ENCODE measurements at places on chromosomes 11 and 22.
A peak's percentile ranks its signal among the peaks of the same experiment; 100 is the strongest.

DNA sequence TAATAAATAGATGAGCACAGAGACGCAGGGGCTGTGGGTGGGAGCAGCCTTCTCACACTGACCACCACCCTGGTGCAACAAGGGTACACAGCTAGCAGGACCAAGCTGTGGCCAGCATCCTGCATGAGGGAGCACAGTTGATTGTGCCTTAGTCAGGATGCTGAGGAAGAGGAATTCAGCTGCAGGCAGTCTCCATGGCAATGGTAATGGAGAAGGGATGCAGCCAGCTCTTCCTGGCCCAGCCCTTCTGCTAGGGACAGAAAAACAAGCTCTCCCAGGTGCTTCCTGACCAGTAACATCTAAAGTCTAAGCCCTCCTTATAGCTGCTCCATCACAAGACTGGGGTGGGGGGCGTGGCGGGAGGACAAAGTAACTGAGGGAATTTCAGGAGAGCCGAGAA, 363.5 kb downstream of the BUD13 start:
- no peak for DNase-seq

- DNase-seq, result no peak
Measured at GRCh38 chr22:39414886-39415285, 15.3 kb downstream of the TAB1 start.

DNA sequence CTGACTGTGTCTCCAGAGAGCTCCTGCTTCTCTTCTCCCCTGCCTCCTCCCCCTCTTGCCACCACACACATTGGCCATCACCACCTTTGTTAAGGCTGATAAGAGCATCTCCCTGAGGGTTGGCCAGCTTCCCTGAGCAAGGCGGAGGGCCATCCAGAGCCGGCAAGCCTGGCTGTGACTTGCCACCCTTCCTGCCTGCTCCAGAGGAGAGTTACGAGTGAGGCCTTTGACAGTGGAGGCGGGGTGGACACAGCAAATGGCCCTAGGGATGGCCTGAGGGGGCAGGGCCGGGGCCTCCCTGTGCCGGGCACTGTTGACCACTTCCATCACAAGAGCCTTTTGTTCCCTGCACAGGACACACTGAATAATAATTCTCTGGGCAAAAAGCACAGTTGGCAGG, 5.4 kb downstream of the FREY1 start:
- DNase-seq, result no peak

GRCh38 chr11:92915551-92915950, 53.9 kb upstream of the MTNR1B start:
- DNase-seq, result no peak

DNA sequence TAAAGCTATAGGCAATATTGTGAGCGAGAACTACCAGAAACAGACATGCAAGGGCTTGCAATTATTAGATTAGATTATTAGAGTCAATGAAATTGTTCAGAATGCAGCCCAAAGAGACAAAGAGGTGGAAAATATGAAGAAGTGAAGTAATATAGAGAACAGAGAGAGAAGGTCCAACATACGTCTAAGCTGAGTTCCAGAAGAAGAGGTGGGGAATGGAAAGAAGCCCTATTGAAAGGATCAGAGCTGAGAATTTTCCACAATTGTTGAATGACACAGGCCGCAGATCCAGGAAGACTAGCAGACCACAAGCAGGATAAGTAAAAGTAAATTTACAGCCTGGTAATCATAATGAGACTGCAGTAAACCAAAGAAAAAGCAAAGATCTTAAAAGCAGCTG, 93.2 kb downstream of the EXT2 start:
- no peak for DNase-seq

- no peak for DNase-seq
Measured at GRCh38 chr11:134508219-134508990, 96.4 kb upstream of the B3GAT1 start.

GRCh38 chr11:9617940-9618339, 44.5 kb downstream of the WEE1 start:
- DNase-seq, result no peak

DNA sequence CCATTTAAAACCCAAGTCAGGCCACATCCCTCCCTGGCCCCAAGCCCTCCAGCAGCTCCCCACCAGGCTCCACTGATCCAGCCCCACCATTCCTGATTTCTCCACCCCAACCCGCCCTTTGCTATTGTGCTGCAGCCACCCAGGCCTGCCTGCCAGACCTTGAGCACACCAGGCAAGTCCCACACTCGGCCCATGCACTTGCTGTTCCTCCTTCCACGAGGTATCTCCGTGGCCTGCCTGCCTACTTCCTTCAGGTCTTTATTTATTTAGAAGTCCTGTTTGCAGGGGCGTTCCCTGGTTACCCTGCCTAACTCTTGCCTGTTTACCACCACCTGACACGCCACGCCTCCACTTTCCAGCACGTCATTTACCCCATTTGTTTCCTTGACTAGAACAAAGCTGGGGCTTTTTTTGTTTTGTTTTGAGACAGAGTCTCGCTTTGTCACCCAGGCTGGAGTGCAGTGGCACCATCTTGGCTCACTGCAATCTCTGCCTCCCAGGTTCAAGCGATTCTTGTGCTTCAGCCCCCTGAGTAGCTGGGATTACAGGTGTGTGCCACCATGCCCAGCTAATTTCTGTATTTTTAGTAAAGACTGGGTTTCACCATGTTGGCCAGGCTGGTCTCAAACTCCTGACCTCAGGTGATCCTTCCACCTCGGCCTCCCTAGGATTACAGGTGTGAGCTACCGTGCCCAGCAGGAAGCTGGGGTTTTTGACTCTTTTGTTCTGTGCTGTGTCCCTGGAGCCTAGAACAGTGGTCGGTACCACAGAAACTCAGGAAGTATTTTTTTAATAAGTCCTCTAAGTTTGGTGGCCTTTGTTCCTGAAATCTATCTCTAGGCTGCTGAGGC, 6.7 kb downstream of the CENPM start:
- peak; percentile 83 for DNase-seq

DNA sequence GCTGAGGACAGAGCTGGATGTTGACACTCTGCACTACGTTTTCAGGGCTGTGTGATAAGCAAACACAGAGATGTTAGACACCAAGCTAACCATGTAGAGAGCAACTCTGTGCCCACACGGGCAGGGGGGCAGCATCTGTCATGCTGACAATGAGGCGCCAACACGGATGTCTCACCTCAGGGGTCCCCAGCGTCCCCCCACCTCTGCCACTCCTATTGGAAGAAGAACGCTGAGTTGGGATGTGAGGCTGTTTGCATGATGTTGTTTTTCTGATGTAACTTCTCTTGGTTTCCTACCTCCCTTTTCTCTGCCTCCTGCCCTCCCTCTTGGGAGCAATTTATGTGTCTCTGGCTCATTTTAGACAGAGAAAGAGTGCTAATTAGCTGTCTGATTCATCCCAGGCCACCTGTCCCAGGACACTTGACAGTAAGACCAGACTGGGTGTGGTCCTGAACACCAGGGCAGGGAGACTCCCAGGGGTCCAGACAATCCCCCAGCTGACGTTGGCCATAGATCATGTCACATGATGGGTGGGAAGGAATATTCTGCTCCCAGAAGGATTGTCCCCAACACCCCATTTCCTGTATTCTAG, 89.2 kb upstream of the NCAM1 start:
- DNase-seq, result no peak

DNA sequence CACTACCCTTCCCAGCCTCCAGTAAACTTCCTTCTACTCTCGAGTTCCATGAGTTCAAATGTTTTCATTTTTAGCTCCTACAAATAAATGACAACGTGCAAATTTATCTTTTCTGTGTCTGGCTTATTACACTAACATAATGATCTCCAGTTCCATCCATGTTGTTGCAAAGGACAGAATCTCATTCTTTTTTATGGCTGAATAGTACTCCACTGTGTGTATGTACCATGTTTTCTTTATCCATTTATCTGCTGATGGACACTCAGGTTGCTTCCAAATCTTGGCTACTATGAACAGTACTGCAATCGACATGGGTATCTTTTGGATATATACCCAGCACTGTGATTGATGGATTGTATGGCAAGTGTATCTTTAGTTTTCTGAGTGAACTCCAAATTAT, 34.5 kb downstream of the FCHSD2 start:
- DNase-seq, result no peak

DNA sequence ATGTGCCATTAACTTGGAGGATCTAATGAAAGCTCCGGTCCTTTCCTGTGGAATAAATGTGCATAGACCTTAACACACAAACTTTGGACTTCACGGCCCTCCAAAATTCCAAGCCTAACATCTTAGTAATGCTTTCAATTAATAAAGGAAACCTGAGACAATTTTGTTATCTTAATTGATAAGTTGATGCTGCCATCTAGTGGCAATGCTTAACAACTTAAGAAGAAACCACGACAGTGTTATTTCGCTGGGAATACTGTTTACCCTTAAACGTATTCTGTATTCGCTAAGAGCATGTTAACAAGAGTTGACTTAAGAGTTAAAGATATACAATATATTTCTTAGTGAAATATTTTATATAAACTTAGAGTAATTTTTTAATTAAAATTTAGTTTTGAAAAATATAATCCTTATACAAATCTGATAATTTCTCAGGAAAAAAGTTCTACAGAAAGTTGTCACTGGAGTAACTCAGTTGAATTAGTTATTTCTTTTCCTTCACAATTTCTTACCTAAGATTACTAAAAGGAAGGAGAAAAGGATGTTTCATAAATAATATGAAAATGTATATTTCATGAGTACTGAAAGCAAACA, 35.0 kb upstream of the OR9G4 start:
- no peak for DNase-seq

GRCh38 chr11:96322775-96323641, 20.0 kb downstream of the MAML2 start:
- no peak for DNase-seq

- DNase-seq, result no peak
Measured at GRCh38 chr11:34149786-34150185, 44.4 kb downstream of the NAT10 start.

DNA sequence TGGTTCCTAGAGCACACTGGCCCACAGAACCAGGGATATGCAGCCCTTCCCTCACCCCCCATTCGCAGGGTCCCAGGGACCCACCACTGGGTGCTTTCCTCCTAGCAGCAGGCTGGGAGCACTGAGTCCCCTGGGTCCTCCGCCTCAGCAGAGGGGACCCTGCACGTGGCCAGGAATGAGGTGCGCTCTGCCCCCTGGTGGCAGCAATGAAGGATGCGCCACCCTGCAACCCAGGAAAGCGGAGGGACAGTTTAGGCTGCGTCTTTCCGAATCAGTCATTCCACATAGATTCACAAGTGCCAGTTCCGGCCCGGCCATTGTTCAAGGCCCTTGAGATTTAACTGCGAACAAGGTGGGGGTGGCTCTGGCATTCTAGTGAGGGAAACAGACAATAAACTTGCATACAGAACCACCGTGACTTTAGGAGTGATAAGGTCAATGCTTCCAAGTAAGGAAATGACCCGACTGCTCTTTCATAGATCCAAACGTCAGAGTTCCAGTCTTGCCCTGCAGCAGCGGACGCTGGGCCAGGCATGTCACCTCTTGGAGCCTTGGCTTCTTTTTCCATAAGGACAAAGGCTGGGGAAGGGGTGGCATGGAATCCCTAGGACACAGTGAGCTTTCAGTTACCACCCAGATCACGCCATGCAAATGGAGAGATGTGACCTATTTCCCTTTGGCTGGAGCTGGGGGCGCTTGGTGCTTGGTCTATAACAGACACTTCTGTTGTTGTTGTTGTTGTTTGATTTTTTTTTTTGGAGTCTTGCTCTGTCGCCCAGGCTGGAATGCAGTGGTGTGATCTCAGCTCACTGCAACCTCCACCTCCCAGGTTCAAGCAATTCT, 7.7 kb downstream of the RIN1 start:
- DNase-seq, result peak; percentile 67

DNA sequence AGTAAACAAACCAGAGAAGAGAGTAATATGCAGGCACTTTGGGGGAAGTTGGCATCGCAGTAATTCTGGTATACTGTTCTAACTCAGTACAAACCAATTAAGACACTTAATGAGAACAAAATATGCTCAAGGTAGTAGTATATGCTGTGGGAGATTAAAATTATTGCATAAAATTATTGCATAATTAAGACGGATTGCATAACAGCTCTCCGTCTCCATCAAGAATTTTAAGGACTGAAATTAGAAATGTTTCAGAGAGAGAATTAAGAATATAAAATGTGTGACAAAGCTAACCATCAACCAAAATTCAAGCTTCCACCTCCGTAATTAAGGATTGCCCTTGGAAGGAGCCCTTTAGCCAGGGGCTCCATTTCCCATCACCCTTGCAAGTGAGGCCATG, 428.5 kb downstream of the ETS1 start:
- no peak for DNase-seq

GRCh38 chr22:29831186-29831921, 6.7 kb downstream of the ASCC2 start:
- no peak for DNase-seq

GRCh38 chr11:46332568-46333393, 14.5 kb upstream of the DGKZ start:
- DNase-seq, result no peak

- DNase-seq, result no peak
Measured at GRCh38 chr11:118607401-118608359, at the start of gene PHLDB1. Gene PHLDB1 (plus strand): TSS chr11:118607615. CDS start chr11:118613837, 6,222 bp downstream.

GRCh38 chr11:36684840-36685801, 87.1 kb upstream of the RAG2 start:
- peak; percentile 1 for DNase-seq

DNA sequence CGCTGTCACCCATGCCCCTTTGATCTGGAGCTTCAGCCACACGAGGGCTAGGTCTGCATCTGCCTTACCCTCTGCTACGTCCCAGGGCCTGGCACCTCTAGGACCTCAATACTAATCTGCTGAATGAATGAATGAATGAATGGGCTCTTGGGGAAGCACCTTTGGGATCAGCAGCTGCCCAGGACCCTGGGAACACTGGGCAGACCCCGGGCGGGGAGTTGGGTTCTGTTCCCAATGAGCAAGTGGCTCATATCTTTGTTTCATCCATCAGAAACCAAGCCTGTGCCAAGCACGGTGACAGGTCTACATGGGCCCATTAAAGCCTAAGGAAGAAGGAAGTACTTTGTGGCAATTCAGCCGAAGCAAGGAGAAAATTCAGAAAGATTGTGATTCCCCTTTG, 41.5 kb upstream of the SHISAL1 start:
- DNase-seq, result no peak

GRCh38 chr22:39084666-39085065, 7.6 kb downstream of the APOBEC3G start:
- DNase-seq, result no peak

GRCh38 chr11:58498464-58498863, 9.4 kb downstream of the OR5B21 start:
- no peak for DNase-seq

DNA sequence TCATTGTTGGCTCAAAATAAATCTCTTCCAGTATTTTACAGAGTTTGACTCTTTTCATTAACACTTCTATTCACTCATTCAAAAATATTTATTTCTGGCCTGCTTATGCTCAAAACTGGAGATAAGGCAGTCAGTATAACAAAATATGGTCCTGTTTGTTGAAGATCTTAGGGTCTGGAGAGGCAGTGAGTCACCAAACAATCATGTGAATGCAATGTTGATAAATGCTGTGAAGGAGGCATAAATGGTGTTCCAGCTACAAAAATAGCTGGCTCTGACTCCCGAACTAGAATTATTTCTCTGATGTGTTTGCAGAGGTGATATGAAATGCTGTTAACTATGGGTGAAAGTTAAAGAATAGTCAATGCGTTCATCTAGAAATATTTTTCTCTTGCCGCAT, 390.6 kb downstream of the AASDHPPT start:
- DNase-seq, result no peak

Measured in stimulated activated CD8-positive, alpha-beta memory T cell treated with anti-CD3 and anti-CD28 coated beads, Interleukin-4, amount 100 ng/mL, for 1 hour (primary cell).